ENCODE measurements at places on chromosomes 16 and 17. TPM values are rescaled to one million over a fixed set of nuclear protein-coding genes. Genes with fewer than 3 reads are reported as not detected.
A peak's percentile ranks its signal among the peaks of the same experiment; 100 is the strongest.

DNA sequence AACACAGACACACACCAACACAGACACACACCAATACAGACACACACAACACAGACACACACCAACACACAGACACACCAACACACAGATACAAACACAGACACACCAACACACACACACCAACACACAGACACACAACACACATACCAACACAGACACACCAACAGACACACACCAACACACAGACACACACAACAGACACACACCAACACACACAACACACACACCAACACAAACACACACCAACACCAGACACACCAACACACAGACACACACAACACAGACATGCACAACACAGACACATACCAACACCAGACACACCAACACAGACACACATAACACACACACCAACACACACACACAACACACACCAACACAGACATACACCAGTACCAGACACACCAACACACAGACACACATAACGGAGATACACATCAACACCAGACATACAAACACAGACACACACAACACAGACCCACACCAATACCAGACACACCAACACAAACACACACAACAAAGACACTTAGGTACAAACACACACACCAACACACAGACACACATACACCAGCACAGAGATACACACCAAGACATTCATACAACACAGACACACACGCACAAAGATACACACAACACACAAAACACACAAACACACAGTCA is 2.2 kb downstream of the CDRT4 start:
- no peak for DNase-seq

DNA sequence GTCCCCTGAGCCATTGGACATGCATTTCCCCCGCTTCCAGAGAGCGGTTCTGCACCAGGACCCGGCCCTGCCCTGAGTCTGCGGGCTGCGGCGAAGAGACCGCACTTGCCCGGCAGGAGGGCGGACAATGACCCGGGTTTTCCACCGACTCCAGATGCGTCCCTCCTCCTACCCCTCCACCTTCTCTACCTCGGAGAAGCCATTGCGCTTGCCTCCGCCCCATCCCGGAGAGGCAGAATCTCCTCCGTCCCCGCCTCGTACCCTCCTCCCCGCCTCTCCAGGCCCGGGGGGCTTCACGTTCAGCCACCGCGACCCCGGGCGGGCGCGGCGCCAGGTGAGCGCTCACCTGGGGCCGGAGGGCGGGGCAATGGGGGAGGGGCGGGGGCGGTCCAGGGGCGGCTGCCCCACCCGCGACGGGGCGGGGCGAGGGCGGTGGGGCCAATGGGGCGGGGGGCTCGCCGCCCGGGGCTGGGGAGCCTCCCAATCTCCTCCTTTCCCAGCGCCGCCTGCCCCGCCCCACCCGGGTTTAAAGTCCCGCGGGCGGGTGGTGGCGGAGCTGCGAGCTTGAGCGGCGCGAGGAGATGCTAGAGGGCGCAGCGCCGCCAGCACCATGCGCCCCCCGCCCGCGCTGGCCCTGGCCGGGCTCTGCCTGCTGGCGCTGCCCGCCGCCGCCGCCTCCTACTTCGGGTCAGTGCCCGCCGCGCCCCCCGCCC is at the start of gene WNT9B:
TSS of gene WNT9B (plus strand) at position 555 of the 713 bp plus-strand sequence. CDS start at position 611, 56 bp downstream.
- DNase-seq: no peak

DNA sequence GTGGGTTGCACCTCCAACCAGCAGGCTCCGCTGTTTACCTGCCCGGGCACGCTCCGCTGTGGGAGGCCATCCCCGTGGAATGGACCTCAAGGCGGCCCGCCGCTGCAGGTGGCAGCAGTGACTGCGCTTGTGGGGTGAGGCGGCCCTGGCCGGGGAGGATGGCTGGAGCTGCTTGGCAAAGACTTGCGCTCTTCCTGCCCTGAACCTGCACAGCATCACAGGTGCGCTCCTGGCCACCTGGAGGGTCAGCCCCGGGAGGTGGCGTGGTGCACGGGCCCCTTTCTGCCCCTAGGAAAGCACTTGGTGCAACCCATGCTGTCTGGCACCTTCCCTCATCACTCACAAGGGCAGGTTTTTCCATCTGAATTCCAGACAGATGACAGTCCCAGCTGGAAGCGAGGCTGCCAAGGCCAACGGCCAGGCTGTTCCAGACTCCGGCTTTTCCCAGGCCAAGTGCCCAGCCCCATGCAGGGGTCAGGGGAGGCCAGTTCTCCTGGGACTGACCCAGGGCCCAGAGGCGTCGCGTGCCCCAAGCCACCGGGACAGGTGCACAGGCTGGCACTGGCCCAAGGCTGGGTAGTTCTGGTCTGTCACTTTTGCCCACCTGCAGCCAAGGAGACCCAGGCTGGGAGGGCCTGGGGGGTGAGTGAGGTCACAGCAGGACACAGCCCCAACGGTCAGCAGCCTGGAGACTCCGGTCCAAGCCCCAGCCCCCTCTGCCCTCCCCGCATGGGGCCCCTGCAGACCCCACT is 13.3 kb downstream of the UTS2R start:
- DNase-seq: peak; percentile 59

DNA sequence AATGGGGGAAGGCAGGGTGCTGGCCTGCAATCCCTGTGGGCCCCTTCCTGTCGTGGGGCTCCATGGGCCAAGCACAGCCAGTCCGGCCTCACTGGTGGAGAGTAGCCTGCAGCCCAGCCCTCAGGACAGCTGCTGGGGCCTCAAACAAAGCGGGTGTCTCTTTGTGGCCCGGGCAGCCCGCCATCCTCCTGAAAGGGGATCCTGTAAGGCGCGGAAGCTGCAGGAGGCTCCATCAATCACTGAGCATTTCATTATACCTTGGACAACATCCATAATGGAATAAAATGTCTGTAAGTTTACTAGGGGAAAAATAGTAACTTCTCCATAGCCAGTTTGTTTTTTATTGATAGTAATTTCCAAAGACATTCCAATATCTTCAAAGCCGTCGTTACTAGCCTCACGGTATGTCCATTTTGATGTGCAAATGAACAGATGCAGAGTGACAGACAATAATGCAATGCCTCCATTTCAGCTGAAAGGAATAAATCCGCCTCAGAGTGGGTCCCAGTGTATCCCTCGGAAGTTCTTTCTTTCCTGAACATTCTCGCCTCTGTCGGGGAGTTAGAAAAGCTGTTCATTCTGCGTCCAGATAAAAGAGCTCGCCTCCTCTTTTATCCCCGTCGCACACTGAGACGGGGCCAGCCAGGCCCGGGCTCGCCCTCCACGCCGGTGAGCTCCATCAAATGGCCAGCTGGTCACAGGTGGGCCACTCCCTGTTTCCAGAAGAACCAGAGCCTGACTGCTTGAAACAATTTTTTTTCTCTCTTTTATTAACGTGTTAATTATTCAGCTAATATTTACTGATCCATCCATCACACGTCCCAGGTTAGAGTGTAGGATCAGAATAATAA is 14.4 kb downstream of the WSCD1 start:
- no peak for DNase-seq

DNA sequence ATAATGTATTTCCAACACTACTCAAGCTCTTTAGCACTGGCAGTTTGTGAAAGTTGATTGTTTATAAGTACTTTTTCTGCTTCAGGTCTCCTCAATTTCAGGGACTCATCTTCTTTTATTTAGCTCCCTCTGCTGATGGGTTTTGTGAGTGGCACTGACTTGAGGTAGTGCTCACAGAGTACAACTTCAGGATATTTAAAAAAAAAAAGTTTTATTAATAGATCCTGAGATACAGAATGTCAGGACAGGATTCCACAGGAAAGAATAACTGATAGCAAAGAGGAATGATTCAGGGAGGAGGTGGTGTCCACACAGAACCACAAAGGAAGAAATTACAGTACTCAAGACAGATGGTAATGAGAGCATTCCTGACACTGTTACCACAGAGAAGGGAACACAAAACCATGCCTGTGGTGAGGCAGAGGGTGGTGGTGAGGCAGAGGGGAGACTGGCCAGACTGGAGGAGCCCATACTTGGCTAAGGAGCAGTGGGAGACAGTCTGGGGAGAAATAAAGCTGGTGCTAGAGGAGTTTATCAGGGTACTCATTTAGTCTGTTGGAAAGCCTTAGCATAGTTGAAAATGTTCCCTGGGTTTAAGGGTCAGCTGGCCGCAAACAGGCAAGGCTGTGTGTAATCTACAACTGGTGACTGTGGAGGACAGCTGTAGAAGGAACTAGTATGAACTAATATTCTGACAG is 63.7 kb downstream of the SPAG9 start:
- DNase-seq: peak; percentile 48

GRCh38 chr17:17919169-17920107 is 52.8 kb downstream of the TOM1L2 start:
- no peak for DNase-seq

DNA sequence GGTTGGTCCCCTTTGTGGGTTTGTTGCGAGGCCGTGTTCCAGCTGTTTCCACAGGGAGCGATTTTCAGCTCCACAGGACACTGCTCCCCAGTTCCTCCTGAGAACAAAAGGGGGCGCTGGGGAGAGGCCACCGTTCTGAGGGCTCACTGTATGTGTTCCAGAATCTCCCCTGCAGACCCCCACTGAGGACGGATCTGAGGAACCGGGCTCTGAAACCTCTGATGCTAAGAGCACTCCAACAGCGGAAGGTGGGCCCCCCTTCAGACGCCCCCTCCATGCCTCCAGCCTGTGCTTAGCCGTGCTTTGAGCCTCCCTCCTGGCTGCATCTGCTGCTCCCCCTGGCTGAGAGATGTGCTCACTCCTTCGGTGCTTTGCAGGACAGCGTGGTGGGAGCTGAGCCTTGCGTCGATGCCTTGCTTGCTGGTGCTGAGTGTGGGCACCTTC is 27.3 kb upstream of the STH start:
- no peak for DNase-seq

GRCh38 chr17:82227629-82228277 is 1.1 kb upstream of the SLC16A3 start:
- DNase-seq: no peak

GRCh38 chr17:20200016-20200795 is 191.0 kb downstream of the SPECC1 start:
- no peak for DNase-seq

DNA sequence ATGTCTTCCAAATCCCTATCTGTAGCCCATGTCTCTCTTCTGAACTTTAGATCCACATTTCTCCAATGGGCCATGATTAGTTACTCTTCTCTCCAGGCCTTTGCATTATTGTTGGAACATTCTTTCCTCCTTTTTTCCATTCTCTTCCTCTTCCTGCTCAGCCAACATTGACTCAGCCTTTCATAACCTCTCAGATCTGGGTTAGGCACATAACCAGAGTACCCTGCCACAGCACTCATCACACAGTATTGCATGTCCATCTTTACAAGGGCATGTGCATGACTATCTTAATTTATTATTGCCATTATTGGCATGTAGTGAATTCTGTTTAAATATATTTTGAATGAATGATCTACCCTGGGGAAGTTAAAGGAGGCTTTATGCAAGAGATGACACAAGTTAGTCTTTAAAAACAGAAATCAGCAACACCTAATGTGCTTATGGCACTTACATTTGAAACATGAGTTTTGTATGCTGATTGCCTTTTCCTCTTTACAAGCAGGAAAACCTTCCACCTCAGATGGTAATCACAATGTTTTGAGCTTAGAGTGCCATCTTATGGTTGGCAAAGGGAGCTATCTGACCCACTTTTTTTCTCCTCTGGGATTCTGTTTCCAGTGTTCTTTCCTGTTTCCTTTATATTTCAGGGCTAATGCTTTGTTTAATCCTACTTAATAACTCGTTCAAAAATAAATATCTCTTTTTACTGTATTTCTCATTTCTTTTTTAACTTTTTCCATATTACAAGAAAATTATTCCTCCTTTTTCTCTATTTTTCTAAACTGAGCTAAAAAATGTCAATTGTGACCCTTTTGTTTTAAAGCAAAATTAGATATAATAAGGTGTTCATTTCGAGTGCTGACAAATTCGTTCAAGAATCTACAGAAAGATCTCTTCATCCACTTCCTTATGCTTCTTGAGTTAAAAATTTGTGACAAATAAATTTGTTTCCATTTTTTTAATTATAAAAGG is 151.0 kb upstream of the RBL2 start:
- DNase-seq: no peak

DNA sequence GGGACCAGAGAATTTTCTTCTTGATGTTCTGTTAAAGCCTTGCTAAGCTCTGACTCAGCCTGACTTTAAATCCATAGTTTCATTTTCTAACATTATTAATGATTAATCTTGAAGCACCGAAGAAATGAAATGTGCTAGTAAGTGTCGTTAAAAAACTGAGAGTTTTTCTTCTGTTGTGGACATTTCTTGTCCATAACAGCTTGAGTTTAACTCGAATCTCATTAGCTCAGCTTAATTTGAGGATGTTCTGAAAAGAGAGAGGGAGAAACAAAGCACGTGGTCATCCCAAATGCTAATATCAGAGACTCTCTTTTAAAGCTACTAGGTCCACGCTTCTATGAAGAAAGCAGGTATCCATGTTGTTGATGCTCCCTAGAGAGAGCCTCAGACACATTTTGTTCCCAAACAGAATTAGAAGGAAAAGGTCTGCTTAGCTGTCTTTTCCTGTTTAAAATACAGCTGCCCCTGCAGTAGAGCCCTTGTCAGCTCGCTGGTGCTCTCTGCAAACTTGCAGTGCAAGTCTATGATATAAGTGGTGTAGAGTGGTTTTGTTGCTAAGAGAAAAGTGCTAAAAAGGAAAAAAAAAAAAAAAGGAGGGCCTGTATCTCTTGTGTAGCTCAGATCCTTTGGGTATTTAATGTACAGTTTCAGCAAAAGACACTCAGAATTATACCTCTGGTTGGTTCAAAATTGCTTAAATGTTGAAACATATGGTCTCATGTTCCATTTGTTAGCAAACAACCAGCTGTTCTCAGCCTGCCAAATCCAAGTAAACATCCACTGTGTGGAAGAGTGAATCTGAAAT is 191.1 kb upstream of the TBX2 start:
- DNase-seq: no peak

DNA sequence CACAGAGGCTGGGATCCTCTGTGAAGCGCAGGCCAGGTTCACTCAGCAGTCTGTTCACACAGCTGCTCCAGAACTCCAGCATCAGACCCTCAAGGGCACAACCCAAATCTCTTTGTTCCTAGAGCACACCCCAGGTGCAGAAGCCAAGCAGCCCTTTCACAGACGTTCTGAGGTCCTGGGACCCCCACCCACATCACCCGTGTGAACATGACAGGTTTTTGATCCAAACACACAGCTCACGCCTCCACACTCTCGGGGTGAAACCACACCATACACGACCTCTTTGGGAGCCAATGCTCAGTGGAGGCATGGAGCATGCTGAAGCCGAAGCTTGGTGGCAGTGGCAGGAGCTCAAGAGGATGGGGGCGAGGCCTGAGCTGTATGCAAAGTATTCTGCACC is 97.4 kb downstream of the ZNF778 start:
- no peak for DNase-seq

GRCh38 chr16:79823639-79824038 is 223.1 kb upstream of the MAF start:
- DNase-seq: no peak

DNA sequence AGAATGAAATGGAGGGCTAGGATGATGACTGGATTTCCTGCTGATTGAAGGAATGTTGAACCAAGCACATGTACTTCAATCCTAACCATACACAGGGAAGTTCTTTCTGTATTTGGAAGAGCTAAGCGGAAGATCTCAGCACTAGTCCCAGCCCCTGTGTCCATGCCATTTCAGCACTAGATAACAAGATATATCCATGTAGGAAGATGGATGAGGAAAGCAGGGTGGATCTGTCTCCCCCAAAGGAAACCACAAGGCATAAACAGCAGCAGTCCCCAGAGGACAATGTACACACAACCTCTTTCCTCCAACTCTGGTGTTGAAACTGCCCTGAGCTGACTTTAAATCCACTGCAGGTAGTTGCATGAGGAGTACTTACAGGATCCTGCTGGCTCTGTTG is 75.1 kb downstream of the GRIN2A start:
- no peak for DNase-seq

Gene SLC47A1
- 0.52 TPM for total RNA-seq

Gene ANKRD40CL
- total RNA-seq: not detected

Gene CACNG1
- total RNA-seq: not detected

Gene HOXB4
- total RNA-seq: 4.3 TPM

Gene KRT24
- total RNA-seq: not detected

Gene TP53TG3D
- total RNA-seq: not detected

Data from epithelial cell of proximal tubule (primary cell).